Activated CD4-positive, alpha-beta T cell treated with anti-CD3 and anti-CD28 coated beads, Interleukin-2, amount 50 U/mL, for 16 hours (primary cell): ENCODE measurements at places on chromosomes 13 and 19.

- DNase-seq = no peak
Observed at GRCh38 chr13:65911546-65912193, 1318.5 kb downstream of the PCDH9 start.

- no peak for DNase-seq
Observed at GRCh38 chr13:43122791-43123190, 99.4 kb downstream of the DNAJC15 start.

DNA sequence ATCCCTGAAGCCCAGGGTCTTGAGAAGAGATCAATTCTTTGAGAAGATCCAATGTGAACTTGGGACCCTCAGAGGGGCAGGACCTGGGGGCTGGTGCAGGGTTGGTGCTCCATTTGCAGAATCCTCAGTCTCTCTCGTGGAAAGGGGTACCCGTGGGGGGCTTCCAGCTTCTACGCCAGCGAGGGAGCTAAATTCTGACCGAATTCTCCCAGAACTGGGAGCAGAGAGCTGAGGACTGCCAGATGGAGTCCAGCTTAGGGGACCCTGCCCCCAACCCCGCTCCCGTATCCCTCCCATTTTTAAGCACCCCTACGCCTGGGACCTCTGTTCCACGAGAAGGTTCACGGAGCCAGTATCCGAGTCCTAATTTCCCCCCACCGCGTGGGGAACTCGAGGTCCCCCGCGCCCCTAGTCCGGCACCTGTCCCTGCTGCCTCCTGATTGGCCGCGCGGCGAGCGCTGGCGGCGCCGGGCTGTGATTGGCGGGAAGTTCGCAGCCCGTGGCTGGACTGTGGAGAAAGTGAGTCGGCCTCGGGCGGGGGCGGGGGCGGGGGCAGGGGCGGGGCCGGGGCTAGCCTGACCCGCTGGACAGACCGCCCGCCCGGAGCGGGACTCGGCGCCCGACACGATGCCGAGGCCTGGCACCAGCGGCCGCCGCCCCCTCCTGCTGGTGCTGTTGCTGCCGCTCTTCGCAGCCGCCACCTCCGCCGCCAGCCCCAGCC, 4.4 kb upstream of the LTBP4 start:
- DNase-seq = peak; percentile 37

DNA sequence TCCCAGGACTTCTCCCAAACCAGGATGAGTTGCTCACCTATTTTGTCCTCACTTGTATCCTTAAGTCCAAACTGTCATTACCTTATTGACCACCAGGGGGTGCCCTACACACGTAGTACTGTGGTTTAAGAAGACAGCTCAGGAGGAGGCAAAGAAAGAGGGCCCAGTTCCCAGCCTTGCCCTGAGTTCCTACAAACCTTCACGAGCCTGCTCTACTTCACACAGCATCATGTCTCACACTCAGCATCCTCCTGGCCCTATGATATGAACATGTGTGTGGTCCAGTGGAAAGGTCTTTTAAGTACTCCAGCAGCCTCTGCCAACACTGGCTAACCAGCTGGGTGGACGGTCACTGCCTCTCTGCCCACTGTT, 8.1 kb upstream of the ZNF784 start:
- peak; percentile 93 for DNase-seq

GRCh38 chr19:49094505-49095482, 9.5 kb downstream of the SNRNP70 start:
- no peak for DNase-seq

DNA sequence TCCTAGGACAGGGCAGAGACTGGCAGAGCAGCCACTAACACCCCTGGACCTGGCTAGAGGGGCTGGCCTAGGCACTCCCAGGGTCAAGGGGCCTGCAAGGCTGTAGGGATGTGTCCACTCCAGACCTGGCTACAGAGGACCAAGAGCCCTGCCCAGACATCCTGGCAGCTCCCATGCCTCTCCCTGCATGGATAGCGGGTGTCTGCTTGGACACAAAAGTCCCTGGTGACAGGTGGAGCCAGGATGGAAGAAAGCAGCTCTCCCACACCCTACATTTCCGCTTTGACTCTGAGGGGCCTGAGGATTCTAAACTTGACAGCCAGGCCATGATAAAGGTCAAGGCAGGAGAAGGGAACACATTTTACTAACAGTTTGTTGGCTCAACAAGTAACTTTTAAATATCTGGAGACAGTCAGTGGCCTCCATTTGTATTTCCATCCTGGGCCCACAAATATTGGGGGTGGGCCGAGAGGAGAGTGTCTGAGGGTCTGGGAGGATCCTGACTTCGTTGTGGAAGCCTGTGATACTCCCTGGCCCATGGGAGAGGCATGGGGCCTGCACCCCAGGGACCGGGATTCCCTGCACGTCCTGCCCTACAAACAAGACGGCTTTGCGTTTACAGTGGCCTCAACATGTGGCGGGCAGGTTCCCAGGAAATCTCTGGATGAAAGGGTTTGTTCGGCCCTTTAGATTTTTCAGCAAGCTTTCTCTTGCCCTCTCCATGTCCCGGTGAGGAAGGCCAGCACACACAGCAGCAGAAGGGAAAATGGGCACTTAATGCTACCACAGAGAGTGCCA, 19.8 kb upstream of the SLC7A9 start:
- DNase-seq = no peak

DNA sequence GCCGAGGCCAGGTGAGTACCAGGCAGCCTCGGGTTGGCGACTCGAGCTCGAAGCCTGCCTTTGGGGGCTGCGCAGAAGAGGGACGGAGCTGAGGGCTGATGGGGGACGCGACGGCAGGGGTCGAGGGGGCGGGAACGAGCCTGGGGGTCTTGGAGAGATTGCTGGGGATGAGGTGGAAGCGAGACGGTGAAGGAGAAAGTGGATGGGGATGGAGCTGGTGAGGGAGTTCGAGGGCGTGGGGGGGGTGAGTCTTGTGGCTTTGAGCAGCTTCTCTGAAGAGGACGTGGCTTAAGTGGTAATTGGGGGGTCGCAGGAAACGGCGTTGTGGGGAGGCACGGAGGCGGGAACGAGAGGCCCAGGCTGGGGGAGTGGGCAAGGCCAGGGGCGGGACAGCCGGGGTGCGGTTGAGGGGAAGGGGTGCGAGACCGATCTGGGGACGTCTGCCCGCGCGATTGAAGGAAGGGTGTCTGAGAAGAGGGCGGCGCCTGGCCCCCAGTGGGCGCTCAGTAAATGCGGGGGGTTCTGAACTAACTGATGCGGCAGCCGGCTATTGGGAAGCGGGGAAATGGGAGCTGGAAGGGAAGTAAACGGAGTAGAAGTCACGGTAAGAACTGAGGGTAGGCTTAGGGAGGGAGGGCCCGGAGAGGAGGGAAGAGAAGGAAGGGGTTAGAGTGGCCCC, 426 bp downstream of the MYO9B start:
- DNase-seq = peak; percentile 38

- no peak for DNase-seq
Observed at GRCh38 chr19:35596366-35596999, 10.5 kb downstream of the PMIS2 start.

DNA sequence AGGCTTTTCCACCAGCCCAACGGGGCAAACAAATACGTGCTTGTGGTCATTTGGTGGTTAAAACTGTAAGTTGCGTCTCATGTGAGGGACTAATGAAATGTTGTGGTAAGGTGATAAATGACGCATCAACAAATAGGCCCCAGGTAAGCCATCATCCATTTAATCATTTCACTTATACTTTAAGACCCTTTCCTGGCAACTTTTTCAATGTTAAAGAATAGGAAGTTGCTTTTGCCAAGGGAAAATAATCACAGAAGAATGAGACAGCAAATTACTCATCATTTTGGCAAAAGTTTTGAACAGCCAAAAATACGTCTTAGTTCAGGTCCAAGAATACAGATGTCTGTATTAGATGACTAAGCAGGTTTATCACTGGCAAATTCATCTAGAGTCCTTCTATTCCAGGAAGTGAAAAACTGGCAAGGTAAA, 660.4 kb downstream of the SLITRK1 start:
- DNase-seq = no peak

- peak; percentile 60 for DNase-seq
Observed at GRCh38 chr19:8209462-8210378, 550 bp downstream of the CERS4 start.

- DNase-seq = peak; percentile 84
Observed at GRCh38 chr19:35545855-35546381, 492 bp downstream of the TMEM147 start.

DNA sequence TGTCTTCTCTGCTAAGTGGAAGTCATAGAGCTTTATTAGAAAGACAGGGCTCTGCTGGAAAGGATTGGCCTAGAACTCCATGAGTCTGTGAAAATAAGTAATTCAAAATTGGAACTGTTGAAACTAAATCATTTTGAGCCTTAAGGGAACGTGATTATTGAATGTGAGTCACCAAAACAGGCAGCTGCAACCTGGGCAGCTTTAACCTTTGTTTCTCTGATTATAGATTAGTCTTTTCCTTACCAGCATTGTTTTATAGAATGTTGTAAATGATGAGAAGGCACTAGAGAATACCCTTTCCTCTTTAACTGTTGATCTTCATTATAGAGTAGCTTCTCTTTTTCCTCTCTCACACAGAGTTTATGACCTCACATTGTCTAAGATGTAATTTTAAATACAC, 638.8 kb upstream of the SLITRK6 start:
- no peak for DNase-seq

DNA sequence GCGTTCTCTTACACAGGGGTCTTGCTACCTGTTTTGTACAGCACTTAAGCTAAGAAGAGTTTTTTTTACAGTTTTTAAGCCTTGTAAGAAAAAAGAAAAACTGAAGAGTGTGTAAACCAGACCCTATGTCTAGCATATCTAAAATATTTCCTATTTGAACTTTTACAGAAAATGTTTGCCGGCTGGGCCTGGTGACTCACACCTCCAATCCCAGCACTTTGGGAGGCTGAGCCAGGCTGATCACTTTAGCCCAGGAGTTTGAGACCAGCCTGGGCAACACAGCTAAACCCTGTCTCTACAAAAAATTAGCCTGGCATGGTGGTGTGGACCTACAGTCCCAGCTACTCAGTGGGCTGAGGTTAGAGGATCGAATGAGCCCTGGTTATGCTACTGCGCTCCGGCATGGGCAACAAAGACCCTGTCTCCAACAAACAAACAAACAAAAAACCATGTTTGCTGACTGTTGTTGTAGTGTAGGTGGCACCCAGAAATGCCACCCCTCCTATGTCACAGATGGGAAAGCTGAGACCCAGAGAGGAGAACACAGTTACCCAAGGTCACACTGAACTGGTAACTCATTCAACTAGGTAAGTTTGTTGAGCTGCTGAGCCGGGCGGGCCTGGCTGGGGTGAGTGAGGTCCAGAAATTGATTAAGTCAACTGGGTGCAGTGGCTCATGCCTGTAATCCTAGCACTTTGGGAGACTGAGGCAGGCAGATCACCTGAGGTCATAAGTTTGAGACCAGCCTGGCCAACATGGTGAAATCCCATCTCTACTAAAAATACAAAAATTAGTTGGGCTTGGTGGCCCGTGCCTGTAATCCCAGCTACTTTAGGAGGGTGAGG, 1.9 kb upstream of the VASP start:
- DNase-seq = no peak

GRCh38 chr19:29491491-29491890, 34.3 kb upstream of the VSTM2B start:
- no peak for DNase-seq

DNA sequence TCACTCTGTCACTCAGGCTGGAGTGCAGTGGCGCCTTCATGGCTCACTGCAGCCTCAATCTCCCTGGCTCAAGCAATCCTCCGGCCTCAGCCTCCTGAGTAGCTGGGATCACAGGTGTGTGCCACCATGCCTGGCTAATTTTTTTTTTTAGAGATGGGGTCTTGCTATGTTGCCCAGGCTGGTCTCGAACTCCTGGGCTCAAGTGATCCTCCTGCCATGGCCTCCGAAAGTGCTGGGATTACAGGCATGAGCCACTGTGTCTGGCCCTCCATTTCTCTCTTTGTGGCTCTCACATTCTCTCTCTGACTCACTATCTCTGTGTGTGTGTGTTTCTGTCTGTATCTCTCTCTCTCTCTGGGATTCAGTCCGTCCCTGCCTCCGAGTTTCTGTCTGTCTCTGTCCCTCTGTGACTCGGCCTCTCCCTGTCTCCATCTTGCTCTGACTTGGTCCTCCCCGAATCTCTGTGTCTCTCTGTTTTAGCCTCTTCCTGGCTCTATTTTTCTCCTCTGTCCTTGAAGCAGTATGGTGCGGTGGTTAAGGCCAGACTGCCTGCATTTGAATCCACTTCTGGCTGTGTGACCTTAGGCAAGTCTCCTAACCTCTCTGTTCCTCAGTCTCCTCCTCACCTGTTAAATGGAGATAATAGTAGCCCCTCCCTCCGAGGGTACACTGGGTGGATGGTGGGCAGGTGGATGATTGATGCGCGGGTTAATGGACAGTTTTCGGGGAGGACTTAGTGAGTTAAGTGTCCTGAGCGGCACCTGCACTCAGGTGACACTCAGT, 11.0 kb downstream of the MEIS3 start:
- DNase-seq = no peak

- no peak for DNase-seq
Observed at GRCh38 chr13:47545201-47546024, 455.7 kb downstream of the SUCLA2 start.

- DNase-seq = no peak
Observed at GRCh38 chr19:14510311-14511228, 7.6 kb downstream of the DNAJB1 start.

- peak; percentile 58 for DNase-seq
Observed at GRCh38 chr13:98576963-98577835, at the start of gene STK24. STK24 (minus strand) TSS chr13:98577107; CDS start chr13:98576786, 321 bp downstream.

GRCh38 chr13:30570691-30571090, 47.0 kb upstream of the USPL1 start:
- no peak for DNase-seq

DNA sequence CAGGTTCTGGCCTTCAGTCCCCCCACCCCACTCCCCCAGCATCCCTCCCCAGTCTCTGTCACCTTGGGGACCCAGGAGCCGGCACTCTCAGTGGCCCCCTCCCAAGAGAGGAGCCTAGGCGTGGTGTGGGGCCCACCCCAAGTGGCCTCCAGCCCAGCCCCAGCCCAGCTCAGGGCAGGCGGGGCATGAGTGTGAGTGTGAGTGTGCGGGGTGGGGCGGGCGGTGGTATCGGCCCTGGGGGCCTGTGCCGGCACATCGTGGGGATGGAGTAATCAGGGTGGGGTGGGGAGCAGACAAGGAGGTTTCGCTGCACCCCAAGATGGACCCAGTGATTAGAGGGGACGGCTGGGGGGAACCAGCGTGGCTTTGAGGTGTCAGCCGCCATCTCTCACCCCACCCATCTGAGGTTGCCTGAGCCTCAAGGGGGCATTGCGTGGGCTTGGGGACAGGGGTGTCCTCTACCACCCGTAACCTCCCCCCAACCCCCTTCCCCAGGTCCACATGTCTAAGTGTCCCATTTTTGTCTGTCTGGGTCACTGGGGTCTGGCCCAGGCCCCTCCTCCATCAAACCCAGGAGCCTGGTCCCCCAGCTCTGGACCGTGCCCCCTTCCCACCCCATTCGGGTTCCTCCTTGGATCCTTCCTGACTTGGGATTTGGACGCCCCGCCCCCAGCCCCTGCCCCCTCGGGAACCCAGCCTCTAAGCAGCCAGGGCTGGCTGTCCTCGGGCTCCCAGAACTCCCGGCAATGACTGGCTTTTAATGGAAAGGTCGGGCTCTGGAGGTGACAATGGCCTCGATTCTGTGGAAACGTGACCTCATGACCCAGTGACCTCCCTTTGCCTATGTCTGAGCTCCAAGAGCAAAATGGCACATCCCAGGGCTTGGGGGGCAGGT, 6.9 kb upstream of the SULT2B1 start:
- no peak for DNase-seq

GRCh38 chr13:30892966-30893365, 13.1 kb upstream of the MEDAG start:
- DNase-seq = no peak

- DNase-seq = no peak
Observed at GRCh38 chr19:2041433-2041682, 9.7 kb downstream of the MKNK2 start.

GRCh38 chr19:49151267-49152118, 3.7 kb downstream of the HRC start:
- DNase-seq = peak; percentile 16

- DNase-seq = no peak
Observed at GRCh38 chr19:58555369-58555885, 522 bp upstream of the CHMP2A start.
